ENCODE measurements at places on chromosomes 13 and 19.
A peak's percentile ranks its signal among the peaks of the same experiment; 100 is the strongest.

DNA sequence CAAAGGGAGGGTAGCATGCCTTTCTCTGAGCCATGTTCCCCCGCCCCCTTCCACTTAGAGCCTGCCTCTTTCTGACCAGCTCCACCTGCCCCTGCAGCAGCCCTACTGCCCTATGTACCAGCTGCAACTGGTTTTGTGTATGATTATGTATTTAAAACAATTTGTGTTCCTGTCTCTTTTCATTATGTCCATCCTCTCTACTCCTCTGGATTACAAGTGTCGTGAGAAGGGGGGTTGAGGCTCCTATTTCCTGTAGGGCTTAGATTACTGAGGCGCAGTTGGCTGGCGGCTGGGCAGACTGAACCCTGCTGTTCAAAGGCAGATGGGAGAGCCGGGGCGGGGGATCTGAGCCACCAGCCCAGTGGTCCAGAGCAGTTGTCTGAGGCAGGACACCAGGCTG is 213.3 kb downstream of the KCNRG start:
- DNase-seq, result no peak

- DNase-seq, result no peak
Observed at GRCh38 chr19:39986643-39987042, 10.2 kb upstream of the ZNF546 start.

DNA sequence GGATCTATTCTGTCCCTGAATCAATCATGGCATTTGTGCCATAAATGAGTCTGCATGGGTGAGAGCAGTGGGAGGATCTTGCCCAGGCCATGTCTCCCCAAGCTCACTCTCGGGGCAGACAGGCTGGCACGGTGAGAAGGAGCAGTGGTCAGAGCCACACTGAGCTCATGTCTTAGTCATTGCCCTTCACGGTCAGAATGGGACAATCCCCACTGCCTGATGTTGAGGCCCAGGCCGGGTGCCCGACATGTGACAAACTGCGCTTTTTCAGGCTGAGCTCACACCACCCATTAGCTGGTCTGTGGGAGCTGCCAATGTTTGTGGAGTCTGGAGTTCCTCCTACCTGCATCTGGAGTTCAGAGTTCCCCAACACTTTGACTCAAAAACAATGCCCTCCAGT is 481.9 kb downstream of the COG6 start:
- DNase-seq, result no peak

GRCh38 chr13:28463481-28463880 is 31.4 kb downstream of the FLT1 start:
- DNase-seq, result no peak

GRCh38 chr19:7013678-7014077 is 7.6 kb downstream of the MBD3L2B start:
- peak; percentile 51 for DNase-seq

- no peak for DNase-seq
Observed at GRCh38 chr13:30454991-30455390, 10.7 kb downstream of the HMGB1 start.

- no peak for DNase-seq
Observed at GRCh38 chr13:36674337-36675212, 755 bp downstream of the SERTM1 start.

DNA sequence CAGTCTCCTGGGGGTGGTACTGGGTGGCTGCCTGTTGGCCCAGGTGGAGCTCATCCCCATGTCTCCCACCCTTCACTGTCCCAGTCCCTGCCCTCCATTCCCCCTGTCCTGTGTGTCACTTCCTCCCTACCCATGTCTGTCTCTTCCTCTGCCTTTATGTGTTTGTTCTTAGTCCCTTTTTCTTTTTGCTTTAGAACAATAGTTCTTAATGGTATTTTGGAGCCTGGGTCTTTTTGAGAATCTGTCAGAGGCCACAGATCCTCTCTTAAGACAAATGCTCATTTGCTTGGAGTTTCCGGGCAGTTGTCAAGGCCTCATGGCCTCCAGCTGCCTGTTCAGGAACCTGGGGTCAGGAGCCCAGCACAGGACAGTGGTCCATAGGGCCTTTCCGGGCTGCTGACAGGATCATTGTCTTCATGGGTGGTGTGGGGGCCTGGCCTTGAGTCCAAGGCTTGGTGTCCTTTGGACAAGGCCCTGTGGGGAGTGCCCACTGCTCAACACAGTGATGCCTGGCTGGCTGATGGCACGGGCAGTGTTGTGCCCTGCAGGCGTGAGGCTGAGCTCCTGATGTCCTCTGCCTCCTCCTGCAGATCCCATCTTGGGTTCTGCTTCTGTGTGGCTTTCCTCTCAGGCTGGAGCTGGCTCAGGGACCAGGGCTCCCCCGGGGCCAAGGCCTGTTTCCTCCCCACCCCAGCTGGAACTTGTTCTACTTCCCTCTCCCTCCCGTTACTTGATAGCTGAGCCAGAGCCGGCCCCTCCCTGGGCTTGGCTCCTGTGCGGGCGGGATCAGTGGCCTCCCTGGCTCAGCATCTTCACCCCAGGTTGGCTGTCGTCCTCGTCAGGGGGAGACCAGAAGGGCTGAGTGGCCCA is 3.5 kb downstream of the EGLN2 start:
- DNase-seq, result no peak

DNA sequence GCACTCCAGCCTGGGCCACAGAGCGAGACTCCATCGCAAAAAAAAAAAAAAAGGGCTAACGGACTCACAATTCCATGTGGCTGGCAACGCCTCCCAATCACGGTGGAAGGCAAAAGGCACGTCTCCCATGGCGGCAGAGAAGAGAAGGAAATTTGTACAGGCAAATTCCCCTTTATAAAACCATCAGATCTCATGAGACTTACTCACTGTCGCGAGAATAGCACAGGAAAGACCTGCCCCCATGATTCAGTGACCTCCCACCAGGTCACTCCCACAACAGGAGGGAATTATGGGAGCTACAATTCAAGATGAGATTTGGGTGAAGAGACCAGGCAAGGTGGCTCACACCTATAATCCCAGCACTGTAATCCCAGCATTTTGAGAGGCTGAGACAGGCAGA is 18.7 kb upstream of the NMRK2 start:
- DNase-seq, result no peak

All from SW 1271 (cell line).